ENCODE measurements at places on chromosomes 3 and 15. TPM values are rescaled to one million over a fixed set of nuclear protein-coding genes. Genes with fewer than 3 reads are reported as not detected.

- H3K27me3 ChIP-seq = no peaks in the 10 kb centered on the region
- no peak overlapping the region for H3K27ac ChIP-seq
- H3K4me3 ChIP-seq = no peak overlapping the region
- H3K4me1 ChIP-seq = no peaks in the 10 kb centered on the region
- H3K36me3 ChIP-seq = no peaks in the 10 kb centered on the region
Measured at GRCh38 chr15:41648097-41648496, 12.1 kb upstream of the MGA start.

DNA sequence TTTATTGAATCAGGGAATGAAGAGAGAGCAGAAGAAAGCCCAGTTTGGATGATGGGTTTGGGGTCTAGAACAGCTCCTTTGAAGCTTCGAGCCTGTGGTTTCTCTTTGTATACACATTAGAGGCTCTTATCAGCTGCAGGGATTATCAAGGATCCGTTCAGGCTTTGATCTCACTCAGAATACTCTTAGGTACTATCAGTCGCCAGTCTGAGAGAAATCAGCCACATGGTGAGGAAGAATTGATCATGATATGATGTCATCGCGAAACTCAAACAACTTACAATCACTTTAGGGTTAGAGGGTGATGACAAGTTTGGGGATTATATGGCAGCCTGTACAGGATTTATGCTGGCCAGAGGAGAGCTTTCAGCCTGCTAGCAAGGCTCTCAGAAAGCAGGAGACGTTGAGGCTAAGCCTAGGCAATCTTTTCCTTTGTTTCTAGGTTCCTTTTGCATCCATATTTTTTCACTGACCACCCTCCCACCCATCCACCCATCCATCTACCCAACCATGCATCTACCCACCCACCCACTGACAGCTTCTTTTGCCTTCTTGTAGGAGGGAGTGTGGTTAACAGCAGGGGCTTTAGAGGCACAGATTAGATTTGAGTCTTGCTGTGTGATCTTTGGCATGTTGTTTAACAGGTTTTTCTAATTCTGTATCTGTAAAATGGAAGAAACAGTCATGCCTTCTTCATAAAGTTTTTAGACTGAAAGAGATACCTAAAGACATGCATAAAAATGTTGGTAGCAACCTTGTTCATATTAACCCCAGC is 330.4 kb upstream of the LRRFIP2 start:
- no peak overlapping the region for H3K4me3 ChIP-seq
- H3K36me3 ChIP-seq = peaks cover 16% of the 10 kb centered on the region
- no peaks in the 10 kb centered on the region for H3K27me3 ChIP-seq

- no peak overlapping the region for H3K27ac ChIP-seq
- no peaks in the 10 kb centered on the region for H3K27me3 ChIP-seq
- no peak overlapping the region for H3K4me3 ChIP-seq
- H3K4me1 ChIP-seq = no peaks in the 10 kb centered on the region
- no peaks in the 10 kb centered on the region for H3K36me3 ChIP-seq
Measured at GRCh38 chr3:88038566-88038965, 20.2 kb downstream of the CGGBP1 start.

DNA sequence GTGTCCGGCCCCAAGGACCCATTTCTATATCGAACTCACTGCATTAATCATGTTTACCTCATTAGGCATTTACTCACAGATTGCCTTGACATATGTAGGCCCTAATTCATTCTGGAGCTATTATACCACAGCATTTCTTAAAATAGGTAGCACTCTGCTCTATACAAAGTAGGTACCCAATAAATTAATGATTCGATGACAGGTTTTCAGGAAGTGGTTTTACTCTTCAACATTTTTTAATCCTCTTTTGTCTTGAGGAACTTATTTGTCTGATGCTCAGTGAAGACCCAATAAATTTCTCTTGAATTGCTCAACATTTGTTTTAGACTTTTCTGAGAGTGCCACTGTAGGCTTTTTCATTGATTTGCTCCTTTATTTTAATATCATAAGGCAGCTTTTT is 12.1 kb downstream of the TGFBR2 start:
- H3K4me1 ChIP-seq = peaks cover 4% of the 10 kb centered on the region
- no peak for DNase-seq

GRCh38 chr15:66039117-66039871 is 170.0 kb downstream of the RAB11A start:
- no peaks in the 10 kb centered on the region for H3K36me3 ChIP-seq
- no peak for DNase-seq
- H3K27ac ChIP-seq = no peak overlapping the region
- H3K27me3 ChIP-seq = peaks cover 48% of the 10 kb centered on the region
- H3K4me3 ChIP-seq = no peak overlapping the region

DNA sequence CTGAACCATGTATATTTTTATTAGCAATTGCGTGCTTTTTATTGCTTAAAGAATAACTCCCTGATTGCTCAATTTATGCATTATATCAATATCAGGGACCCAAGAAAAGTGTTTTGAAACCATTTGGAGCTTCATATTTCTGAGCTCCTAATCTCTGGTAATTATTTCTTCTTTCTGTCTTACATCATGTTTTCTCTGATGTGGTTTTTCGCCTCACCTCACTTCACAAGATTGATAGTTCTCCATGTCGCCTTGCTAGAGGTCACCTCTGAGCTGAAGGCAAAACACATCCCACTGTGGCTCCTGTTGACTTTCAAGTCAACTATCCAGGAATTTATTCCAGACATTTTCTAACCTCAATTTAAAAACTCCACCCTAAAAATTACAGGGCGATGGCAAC is 837.4 kb downstream of the CADM2 start:
- no peak for DNase-seq
- H3K36me3 ChIP-seq = no peaks in the 10 kb centered on the region
- no peak overlapping the region for H3K4me3 ChIP-seq
- no peaks in the 10 kb centered on the region for H3K4me1 ChIP-seq
- H3K27ac ChIP-seq = no peak overlapping the region

DNA sequence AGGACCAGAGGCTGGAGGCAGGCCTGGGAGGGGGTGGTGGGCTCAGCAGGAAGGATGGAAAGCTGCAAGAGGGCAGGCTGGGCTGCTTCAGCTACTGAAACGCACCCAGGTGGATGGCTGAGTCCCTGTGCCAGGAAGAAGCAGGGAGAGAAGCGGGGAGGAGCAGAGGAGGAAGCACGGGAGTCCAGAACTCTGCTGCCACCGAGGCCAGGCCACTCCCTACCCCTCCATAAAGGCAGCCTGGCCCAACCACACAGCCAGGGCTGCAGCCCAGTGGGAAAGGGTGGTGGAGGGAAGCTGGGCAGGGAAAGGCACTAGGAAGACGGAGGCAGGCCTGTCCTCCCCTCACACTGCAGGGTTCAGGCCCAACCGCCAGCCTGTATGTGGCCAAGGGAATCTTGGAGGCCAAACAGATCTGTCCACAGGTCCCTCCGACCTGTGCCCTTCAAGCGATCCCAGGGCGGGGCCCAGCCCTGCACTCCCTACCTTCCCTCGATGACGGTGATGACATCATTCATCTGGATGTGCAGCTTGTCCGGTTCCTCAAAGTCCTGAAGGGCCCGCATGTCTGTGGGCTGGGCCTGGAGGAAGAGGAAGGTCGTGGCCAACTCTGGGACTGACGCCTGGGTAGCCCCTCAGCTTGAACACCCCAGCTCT is 30.5 kb downstream of the TNK2 start:
- H3K4me1 ChIP-seq = peaks cover 8% of the 10 kb centered on the region
- H3K27me3 ChIP-seq = no peaks in the 10 kb centered on the region
- DNase-seq = no peak
- H3K36me3 ChIP-seq = peaks cover 58% of the 10 kb centered on the region

VIPR1 gene
- polyA plus RNA-seq = 75.3 TPM

CLN6 gene
- polyA plus RNA-seq = 52.8 TPM

All from large intestine (tissue), 12 donors.